ENCODE measurements at places on chromosomes 7 and 10.

GRCh38 chr10:50990568-50991455 is 83.5 kb upstream of the PRKG1 start:
- peak; percentile 66 for DNase-seq

DNA sequence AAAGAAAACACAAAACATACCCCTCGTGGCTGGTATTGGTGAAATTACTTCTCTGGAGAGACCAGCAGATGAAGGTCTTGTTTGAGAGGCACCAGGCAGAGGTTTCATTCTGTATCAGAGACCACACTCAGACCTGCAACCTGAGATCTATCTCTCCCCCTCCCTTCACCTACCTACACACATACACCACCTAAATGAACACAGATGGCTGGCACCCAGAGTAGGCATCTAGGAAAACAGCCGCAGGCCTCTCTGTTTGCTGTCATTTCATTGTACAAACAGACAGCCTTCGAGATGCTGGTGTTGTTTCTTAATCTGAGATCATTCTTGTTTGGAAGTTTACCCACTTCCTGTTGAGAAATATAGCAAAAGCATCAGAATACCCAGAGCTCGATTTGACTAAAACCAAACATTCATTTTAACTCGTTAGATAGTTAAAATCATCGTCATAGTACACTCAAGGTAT is 173.9 kb upstream of the SLC25A13 start:
- DNase-seq, result peak; percentile 26

GRCh38 chr7:69395061-69395714 is 203.1 kb upstream of the AUTS2 start:
- no peak for DNase-seq

- DNase-seq, result no peak
Measured at GRCh38 chr7:24733414-24734060, 23.7 kb downstream of the GSDME start.

DNA sequence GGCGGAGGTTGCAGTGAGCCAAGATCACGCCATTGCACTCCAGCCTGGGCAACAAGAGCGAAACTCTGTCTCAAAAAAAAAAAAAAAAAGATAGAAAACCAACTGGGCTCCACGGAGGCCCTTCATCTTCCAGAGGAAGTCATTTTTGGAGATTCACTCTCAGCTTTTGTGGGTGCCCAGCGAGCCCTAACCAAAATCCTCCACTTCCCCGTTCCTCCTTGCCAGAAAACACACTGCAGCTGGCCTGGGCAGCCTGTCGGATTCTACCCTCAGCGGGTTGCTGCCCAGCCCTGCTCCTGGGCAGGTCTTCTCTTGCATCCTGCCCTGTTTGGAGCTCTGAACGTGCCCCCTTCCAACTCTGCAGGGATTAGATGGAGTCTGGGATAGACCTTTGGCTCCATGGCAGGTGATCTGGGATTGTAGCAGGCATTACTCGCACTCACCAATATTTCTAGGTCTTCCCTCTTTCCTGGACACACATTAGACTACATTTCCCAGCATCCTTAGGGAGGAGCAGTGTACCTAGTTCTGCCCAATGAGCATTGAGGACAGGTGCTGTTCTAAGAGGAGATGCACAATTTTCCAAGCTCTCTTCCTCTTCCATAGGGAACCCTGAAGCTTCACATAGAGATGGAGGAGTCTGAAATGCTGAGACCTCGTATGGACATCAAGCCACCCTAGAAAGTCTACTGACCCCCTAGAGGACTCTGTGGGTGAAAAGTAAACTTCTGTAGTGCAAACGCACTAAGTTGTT is 4.6 kb downstream of the GRID2IP start:
- DNase-seq, result no peak

DNA sequence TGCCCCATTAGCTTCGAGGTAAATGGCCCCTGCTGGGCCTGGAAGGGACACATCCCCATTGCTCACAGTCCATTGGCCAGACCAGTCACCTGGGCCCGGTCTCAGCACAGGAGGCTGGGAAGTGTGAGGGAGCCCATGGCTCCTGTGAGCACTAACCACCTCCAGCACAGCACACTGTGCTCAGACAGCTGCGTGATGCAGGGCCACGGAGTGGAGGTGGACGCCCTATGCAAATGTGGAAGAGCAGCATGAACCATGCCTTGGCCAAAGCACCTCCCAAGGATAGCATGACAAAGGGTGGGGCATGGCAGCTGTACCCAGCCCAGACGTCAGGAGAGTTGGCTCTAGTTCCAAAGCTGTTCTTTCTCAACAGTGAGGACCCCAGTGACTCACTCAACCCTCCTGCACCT is 120.1 kb upstream of the ZMIZ1 start:
- no peak for DNase-seq

GRCh38 chr7:141028767-141029166 is 14.0 kb upstream of the MRPS33 start:
- DNase-seq, result no peak

DNA sequence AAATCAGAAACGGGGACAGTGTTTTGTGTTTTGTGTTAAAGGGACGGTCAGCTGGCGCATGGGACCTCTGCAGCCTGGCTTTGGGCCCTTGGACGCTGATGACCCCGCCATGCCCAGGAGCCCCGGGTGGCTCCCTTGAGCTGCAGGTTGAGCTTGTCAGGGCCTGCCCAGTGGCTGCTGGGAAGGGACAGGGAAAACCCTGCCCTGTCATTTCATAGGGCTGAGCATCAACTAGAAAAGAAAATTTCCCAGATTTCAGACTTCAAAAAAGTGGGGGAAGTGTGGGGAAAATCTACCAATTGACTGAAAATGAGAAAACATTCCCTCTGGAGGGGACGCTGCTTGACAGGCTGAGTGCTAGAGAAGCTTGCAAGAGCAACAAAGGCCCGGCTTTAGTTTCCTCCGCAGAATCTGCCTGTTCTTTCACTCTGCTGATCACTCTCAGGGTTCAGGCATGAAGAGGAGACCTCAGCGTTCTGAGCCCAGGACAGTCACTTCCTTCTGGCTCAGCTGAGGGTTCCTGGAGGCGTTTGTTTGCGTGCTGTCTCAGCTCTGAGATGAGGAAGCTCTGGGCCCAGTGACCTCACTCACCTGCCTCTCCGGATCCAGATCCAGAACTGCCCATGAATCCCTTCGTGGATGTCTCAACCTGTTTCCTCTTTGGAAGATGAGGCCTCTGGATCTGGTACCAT is 18.6 kb upstream of the DNAJB6 start:
- no peak for DNase-seq

DNA sequence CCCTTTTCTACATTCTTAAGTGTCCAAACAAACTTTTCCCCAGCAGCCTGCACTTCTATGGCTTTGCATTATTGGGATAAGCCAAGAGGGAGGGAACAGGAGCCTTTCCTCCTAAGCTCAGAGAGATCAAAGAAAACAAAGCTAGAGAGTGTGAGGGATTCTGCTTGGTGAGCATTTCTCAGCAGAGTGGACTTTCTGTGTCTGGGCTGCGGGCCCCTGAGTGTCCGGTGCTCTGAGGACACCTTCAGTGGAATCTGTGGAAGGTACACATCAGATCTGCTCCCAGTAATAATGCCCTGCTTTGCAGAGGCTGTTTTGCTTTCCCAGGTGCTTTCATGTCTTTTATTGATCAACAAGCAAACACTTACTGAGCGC is 50.2 kb downstream of the KCNMA1 start:
- DNase-seq, result no peak

GRCh38 chr7:40645197-40645596 is 510.4 kb downstream of the SUGCT start:
- DNase-seq, result no peak

- peak; percentile 11 for DNase-seq
Measured at GRCh38 chr10:123472606-123473005, 193.5 kb upstream of the GPR26 start.

GRCh38 chr10:104317726-104318299 is 20.5 kb downstream of the ITPRIP start:
- no peak for DNase-seq

GRCh38 chr10:113207924-113208323 is 257.9 kb downstream of the TCF7L2 start:
- DNase-seq, result no peak

GRCh38 chr7:40015790-40016296 is 65.8 kb downstream of the CDK13 start:
- no peak for DNase-seq

GRCh38 chr10:43390759-43391158 is 18.2 kb downstream of the HNRNPF start:
- DNase-seq, result no peak

- no peak for DNase-seq
Measured at GRCh38 chr7:41942468-41943093, 239.7 kb upstream of the INHBA start.

DNA sequence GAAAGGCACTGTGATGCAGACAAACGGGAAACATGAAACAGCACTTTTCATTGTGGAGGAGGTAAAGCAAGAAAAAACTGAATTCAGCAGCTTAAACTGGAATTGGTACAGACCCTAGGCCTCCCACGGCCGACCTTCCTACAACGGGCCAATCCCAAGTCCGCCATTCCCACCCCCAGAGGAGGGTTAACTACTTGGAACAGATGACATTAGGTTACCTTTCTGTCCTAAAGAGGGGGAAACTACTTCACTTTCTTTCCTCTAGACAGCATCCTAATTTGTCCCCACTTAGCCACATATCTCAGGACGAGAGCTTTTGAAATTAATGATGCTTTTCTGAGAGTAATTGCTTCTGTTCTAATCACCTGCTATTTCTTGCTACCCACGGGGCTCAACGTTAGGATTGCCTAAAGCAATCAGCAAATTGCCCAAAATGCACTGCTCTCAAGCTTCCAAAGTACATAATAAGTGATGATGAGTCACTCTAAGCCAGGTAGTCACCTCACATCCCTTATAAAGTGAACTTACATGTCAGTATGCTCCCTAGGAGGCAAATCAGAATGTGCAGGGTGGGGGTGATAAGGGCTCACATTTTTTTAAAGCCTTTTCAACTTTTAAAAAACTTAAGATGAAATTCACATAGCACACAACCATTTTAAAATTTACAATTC is 36.7 kb downstream of the LSM5 start:
- no peak for DNase-seq

- no peak for DNase-seq
Measured at GRCh38 chr7:7491044-7491443, 44.6 kb downstream of the COL28A1 start.

DNA sequence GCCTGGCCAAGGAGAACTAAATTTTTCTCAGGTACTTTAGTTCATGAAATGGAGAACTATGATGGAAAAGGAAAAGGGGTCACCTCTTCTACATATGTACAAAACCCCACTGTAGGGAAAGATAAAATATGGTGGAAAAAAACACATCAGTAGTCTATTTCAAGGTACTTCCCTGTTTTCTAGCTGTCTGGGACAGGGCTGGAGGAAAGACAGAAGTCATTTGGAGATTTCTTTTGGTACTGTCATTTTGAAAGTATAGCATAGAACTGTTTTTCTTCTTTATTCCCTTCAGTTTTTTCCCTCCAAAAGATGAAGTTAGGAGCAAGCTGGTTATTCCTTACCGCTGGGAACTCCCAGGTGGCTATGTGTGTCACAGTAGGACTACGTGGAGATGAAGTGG is 196.1 kb downstream of the DOCK4 start:
- no peak for DNase-seq

- DNase-seq, result no peak
Measured at GRCh38 chr10:34821587-34822585, 6.8 kb upstream of the PARD3 start.

DNA sequence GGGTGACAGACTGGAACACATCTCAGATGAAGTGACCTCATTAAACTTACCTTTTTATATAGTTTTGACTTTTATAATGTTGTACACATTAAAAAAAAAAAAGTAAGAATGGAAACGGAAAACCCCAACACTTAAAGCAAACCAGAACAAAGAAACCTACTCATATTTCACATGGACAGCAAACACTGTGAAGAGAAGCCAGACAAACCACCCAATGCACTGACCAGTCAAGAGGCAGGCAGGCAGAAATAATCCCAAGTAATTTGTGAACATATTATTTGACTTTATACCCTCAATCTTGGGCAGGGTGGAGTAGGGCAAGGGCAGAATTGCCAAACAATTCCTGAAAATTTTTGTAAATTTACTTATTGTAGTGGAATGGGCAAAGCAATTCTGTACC is 39.8 kb downstream of the WAPL start:
- no peak for DNase-seq

DNA sequence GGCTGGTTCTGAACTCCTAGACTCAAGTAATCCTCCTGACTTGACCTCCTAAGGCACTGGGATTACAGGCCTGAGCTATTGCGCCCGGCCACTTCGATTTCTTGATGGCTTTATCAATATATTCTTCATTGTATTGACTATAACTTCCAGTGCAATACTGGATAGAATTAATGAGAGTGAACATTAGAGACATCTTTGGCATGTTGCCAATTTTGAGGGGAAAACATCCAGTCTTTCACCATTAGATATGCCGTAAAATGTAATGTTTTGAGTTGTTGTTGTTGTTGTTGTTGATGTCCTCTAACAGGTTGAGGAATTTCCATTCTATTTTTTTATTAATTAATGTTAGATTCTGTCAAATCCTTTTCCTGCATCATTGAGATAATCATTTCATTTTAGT is 578.9 kb downstream of the ZWINT start:
- DNase-seq, result no peak

DNA sequence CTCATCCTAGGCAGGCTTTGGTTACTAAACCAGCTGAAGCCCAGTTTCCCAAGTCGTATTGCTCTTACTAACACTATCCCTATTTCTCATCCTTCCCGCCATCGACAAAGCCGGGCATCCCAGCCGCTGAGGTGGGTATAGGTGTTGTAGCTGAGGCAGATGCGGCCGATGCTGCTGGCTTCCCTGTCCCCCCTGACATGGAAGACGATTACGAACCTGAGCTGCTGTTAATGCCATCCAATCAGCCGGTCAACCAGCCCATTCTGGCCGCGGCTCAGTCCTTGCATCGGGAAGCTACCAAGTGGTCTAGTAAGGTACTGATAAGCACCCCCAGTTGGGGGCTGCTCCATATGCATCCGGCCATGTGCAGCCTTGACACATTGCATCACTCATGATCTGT is 38.8 kb downstream of the AP3M1 start:
- DNase-seq, result no peak

- no peak for DNase-seq
Measured at GRCh38 chr7:82211333-82211732, 232.2 kb downstream of the CACNA2D1 start.

- DNase-seq, result peak; percentile 32
Measured at GRCh38 chr10:6072215-6072934, 10.2 kb upstream of the IL2RA start.

GRCh38 chr7:672891-673290 is 53.6 kb upstream of the DNAAF5 start:
- DNase-seq, result no peak

GRCh38 chr10:99560277-99561126 is 27.8 kb downstream of the NKX2-3 start:
- DNase-seq, result peak; percentile 42

GRCh38 chr10:48765039-48765438 is 80.4 kb downstream of the WDFY4 start:
- no peak for DNase-seq

- no peak for DNase-seq
Measured at GRCh38 chr10:115441907-115442545, 348.9 kb downstream of the ATRNL1 start.

GRCh38 chr10:102620138-102620590 is 24.1 kb upstream of the TRIM8 start:
- no peak for DNase-seq

GRCh38 chr7:20183086-20183485 is 34.1 kb downstream of the MACC1 start:
- DNase-seq, result no peak

GRCh38 chr10:28304032-28304571 is 1.2 kb upstream of the MPP7 start:
- DNase-seq, result no peak
